AG04449 (cell line): ENCODE measurements at places on chromosomes 2 and 18.

- no peak for DNase-seq
Measured at GRCh38 chr2:120894966-120895365, 159.3 kb downstream of the GLI2 start.

- no peak for DNase-seq
Measured at GRCh38 chr18:44411976-44412375, 268.7 kb upstream of the SETBP1 start.

- no peak for DNase-seq
Measured at GRCh38 chr2:197088694-197089093, 162.2 kb upstream of the PGAP1 start.

- DNase-seq = no peak
Measured at GRCh38 chr2:119702918-119703401, 24.0 kb downstream of the TMEM177 start.

DNA sequence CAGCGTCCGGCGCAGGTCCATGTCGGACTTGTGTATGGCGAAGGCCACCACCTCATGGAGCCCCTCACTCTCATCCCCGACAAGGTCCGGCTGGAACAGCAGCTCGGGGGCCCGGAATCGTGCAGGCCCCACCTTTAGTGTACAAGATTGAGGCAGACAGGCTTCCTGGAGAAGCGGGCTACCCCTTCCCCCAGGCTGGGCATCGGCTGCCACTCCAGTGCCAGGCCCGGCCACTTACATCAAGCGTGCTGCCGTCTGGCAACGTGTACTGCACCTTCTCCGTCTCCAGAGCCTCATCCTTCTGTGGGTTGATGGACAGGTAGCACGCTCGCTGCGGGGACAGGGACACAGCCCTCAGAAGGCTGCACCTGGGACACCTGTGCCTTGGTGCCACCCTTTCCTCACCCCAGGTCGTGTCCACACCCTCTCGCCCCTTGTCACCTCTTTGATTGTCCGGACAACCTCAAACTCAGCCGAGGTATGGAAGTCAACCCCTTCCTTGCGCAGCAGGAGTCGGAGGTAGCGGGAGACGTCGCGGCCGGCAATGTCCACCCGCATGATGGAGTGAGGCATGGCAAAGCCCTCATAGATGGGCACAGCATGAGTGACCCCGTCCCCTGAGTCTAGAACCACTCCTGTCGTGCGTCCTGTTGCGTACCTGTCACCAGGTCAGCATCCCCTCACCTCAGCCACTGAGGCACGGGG is 5.7 kb downstream of the ACTR1B start:
- DNase-seq = no peak

DNA sequence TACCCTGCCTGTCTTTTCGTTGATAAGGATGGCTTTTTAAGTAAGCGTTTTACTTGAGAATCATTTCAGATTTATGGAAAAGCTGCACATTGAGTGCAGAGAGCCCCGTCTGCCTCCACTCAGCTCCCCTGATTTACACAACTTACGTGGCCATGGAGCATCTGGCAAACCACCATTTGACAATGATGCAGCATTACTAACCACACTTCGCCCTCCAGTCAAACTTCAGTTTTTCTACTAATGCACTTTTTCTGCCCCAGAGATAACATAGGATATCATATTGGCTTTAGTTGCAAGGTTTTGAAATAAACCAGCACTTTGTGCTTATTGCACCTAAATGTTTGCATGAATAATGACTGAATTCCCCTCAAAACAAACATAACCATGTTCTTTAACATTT is 165.1 kb upstream of the TPO start:
- no peak for DNase-seq

GRCh38 chr2:63899639-63900038 is 57.9 kb downstream of the UGP2 start:
- DNase-seq = no peak

DNA sequence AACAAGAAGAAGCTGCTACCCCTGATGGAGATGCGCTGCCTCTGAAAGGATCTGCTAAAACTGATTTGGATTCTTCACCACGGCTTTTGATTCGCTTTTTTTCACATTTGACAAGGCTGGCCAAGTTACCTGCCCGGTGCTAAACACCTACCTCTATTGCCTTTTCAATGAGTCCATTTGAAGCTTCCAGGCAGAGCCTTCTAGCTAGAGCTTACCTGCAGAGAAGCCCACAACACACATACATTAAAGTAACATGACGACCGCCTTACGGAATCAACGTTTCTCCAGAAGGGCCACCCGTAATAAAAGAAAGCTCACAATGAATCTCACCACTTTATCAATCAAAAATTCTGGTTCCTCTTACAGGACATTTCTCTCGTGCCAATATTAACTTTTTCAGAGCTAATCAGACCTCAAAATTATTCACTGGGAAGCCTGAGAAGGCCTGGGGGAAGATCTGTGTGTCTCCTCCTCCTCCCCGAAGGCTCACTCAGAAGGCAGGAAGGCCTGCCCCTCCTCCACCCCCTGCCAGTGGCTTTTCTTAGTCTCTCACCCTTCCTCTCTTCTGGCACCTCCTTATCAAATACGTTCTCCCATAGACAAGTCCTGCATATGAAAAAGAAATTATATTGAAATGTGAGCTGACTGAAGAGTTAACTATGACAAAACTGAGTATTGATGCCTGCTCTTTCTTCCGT is 171.0 kb downstream of the DNER start:
- DNase-seq = no peak

DNA sequence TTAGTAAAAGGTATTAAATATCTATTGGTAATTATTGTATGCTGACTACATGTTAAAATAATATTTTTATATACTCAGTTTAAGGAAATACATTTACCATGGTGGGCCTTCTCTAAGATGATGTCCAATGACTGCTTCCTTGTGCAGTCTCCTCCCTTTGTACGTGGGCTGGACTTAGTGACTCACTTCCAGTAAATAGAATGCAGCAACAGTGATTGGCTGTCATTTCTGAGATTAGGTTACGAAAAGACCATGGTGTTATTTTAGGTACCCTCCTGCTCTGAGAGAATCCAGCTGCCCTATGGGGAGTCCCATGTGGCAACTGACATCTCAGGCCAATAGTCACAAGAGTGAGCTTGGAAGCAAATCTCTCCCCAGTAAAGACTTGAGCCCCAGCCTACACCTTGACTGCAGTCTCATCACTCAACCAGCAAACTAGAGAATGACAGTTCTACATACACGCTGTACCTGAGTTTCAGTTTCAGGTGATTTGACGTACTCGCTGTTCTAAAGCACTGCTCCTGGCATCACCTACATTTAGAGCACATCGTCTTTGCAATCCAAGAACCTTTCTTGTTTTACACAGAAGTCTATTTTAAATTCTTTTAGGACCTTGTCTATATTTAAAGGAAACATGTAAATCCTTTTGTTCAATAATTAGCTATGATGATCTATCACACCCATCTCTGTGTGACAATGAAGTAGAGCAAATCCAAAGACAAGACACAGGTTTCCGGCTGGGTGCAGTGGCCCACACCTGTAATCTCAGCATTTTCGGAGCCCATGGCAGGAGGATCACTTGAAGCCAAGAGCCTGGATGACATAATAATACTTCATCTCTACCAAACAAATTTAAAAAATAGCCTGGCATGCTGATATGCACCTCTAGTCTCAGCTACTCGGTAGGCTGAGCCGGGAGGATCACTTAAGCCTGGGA is 87.2 kb downstream of the COBLL1 start:
- DNase-seq = no peak

- DNase-seq = no peak
Measured at GRCh38 chr2:171316755-171317337, 116.9 kb downstream of the METTL8 start.

DNA sequence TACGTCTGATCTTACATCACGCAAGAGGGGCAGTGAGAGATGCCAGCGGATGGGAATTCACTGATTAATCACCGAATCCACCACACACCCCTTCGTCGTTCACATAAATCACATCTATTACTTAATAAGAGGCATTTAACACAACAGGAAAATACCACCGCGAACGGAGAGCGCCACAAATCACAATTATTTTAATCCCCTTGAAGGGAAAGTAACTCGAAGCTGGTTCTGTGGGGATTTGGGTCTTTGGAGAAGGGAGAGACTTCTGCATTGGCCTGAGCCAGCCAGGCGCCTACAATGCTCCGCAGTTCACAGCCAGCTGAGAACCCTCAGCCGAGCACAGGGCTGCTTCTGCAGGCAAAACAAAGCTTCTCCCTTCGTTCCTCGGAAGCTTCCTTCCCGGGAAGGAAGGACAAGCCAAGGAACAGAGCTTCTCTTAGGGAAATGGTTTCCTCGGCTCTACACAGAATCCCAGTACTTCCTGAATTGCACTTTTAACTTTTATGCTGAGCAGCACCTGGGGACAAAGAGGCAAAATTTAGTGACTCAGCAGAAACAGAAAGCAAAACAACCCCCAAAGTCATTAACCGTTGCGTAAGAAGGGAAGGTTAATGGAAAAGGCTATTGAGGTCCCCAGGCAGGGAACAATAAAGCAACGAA is at the start of gene LRP1B:
Gene LRP1B, minus strand, starts transcription at position 7 of the 660 bp plus-strand sequence. CDS start 287 bp downstream, outside the sequence.
- DNase-seq = no peak

DNA sequence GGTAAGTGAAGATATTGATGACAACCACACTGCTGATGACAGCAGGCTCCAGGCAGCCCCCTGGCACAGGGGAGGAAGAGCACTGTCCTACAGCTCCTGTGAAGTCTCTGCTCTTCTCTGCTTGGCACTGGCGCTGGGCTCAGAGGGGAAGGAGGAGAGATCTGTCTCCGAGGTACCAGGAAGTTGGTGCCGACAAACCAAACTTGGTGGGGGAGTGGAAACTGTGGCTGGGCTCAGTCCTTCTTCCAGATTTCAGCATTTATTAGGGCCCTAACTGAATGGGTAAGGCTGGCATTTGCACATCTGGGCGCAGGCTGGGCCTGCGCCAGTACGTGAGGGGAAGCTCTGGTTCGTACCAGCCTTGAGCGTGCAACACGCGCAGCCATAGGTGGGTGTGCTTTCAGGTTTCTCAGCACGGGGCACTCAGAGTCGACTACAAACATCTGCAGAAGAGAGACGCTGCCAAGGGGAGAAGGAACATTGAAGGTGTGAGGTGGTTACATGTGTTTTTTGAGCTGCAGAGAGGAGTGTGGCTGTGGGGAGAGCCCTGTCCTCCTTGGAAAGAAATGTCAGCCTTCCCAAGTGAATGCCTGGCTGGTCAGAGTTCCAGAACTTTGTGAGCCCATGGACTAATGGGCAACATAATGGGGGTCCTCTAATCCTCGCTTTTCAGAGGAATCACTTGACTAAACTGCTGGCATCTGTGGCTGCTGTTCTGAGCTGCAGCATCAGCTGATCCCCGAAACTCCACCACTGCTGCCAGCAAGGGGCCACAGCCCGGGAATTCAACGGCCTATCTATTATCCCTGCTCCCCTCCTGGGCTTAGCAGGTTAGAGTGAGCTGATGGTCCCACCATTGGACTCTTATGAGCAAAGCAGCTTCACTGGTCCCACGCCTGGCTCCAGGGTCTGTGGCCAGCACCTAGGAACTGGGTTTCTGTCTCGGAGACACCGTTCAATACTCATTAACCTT is 55.2 kb upstream of the SEMA4C start:
- DNase-seq = no peak

- DNase-seq = no peak
Measured at GRCh38 chr2:240498958-240499260, 58.9 kb downstream of the ANKMY1 start.

DNA sequence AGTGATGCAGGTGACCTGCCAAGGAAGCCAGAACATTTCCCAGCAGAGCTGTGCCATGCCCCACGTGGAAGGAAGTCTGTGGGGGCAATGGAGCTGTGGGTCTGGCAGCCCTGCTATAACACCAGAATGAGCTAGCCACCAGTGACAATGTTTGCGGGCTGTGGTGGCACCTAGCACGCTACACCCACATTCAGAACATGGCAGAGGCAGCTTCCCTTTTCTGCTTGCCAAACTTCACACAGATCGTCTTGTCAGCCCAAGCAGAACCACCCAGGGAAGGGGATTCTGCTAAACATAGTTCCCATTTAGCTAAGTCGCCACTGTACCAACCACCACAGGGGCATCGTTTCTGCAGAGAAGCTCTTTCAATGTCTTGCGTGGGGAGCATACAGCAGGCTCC is 27.0 kb upstream of the CCDC93 start:
- no peak for DNase-seq

GRCh38 chr18:58321986-58322385 is 278.0 kb downstream of the NEDD4L start:
- no peak for DNase-seq

- peak; percentile 12 for DNase-seq
Measured at GRCh38 chr2:171793691-171794678, 100.1 kb downstream of the SLC25A12 start.

- no peak for DNase-seq
Measured at GRCh38 chr2:172445851-172446250, 18.5 kb downstream of the ITGA6 start.

DNA sequence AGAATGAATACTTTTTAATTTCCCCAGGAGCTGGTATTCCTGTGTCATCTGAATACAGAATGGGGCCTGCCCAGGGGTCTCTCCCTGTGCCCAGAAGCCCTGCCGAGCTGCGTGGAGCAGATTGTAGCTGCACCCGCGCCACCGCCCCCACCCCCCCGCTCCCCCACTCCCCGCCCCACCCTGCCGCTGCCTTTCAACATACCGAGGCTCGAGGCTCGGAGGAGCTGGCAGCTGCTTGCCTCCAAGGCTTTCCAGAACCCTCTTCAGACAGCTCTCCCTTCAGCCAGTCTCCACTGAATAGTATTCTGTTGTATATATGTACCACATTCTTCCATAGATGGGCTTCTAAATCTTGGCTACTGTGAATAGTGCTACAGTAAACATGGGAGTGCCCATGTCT is 150.7 kb downstream of the TSN start:
- no peak for DNase-seq

DNA sequence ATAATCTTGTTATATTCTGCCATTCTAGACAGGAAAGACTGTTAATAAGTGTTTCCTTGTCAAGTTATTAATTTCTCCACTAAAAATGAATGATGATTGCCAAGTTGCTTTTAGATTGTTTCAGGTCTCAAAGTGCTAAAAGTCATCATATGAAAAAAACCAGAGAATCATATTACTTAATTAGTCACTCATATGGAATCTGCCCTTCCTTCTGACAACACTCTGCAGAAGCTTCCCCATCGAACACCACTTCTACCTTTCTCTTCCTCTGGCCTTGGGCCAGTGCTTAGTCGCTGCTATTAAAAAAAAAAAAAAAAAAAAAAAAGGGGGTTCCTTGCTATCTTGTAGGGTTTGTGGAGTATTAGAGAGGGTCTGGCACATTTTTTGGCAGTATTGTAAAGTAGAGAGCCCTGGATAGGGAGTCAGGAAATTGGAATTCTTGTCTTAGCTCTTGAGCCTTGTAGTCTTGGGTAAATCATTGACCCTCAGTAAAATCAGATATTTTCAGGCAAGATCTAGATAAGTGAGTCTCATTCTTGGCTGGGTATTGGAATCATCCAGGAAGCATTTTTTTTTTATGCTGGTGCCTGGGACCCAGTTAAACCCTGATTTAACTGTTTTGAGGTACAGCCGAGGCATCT is 141.7 kb upstream of the CCDC68 start:
- no peak for DNase-seq
